A673 (cell line): ENCODE measurements at places on chromosomes 4 and X. TPM values are rescaled to one million over a fixed set of nuclear protein-coding genes. Genes with fewer than 3 reads are reported as not detected.

Gene LRP2BP
- 0.19 TPM in 1 of 2 replicates, not detected in the other for total RNA-seq

Gene ALAS2
- total RNA-seq: not detected in 2 replicates

DNA sequence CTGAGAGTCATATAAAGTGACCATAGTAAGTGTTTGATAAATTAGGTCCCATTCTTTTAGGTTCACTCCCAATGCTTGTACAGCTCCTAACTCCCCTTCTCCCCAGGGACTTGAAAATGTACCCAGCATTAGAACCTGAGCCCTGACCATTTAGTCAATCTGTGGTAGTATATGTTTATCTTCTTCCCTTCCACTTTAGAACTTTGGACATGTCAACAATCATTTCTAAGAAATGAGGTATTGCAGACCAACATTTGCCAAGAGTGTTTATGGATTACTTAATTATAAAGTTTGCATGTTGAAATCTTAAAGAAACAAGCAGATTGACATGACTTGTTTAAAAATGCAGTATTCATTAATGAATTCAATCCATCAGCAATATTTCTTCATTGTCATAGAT is 26.0 kb downstream of the AFM start:
- H3K27me3 ChIP-seq: no peaks in the 10 kb centered on the region
- H3K4me3 ChIP-seq: no peak overlapping the region
- no peak for DNase-seq

DNA sequence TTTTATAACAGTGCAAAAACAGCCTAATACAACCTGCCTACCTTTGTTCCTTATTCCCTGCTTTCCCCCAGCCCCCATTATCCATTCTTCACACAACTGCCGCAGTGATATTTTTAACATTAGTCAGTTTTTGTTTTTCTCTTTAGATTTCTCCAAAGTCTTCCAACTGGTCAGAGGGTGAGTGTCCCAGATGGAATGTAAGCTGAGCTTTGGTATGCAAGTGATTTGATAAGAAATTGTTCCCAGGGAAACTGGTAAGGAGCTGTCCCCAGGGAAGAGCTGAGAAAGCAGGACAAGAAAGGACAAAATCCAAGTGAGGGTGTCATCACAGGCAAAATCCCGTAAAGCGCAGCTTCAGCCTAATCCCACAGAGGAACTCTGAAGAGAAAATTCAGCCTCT is 475.5 kb upstream of the ADGRL3 start:
- no peak overlapping the region for H3K27ac ChIP-seq
- H3K4me1 ChIP-seq: no peaks in the 10 kb centered on the region
- H3K36me3 ChIP-seq: no peaks in the 10 kb centered on the region
- H3K27me3 ChIP-seq: no peaks in the 10 kb centered on the region

Gene DCAF12L2
- total RNA-seq: 0.54 and 0.83 TPM in 2 replicates

Gene LONRF3
- 0.11 TPM in 1 of 2 replicates, not detected in the other for total RNA-seq

- H3K27ac ChIP-seq: no peak overlapping the region
- no peak overlapping the region for H3K4me3 ChIP-seq
- H3K36me3 ChIP-seq: no peaks in the 10 kb centered on the region
These were observed 4.5 kb downstream of the SNX25 start for GRCh38 chr4:185213877-185214276.

- no peaks in the 10 kb centered on the region for H3K36me3 ChIP-seq
- no peak overlapping the region for H3K4me3 ChIP-seq
- H3K27me3 ChIP-seq: no peaks in the 10 kb centered on the region
- no peak overlapping the region for H3K27ac ChIP-seq
These were observed 31.8 kb downstream of the ETNPPL start for GRCh38 chr4:108731006-108731405.

DNA sequence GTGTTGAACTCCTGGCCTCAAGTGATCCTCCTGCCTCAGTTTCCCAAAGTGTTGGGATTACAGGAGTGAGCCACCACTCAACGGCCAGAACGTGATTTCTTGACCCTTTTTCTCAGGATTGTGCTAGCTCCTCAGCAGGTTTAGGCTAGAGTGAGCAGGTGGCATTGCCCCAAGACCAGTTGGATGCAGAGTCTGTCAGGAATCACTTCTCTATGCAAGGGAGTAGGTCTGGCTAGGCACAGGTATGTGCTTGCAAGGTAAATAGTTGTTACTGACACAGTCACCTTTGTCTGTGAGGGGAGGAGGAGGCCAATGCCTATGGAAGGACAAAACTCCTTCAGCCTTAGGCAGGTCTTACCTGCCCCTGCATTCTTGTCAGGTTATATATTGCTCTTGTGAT is 24.2 kb downstream of the SLC25A5 start:
- H3K4me3 ChIP-seq: no peak overlapping the region
- H3K36me3 ChIP-seq: no peaks in the 10 kb centered on the region
- H3K4me1 ChIP-seq: no peaks in the 10 kb centered on the region
- no peak overlapping the region for H3K27ac ChIP-seq

DNA sequence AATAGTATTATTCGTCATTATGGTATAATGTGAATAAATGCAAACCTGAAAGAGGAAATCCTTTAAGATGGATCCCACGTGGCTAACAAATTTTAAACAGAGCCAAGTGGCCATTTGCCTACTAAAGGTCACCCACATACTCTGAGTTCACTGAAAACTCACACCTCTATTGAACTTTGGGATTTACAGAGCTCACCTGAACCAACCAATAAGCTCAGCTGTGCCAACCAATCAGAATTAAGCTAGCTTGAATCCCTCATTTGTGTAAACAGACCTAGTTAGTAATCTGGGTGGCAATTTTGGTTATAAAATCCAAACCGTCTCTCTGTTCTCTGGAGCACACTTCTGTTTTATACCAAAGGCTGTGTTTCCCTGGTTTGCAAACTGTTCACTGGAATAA is 5.4 kb upstream of the NUDT9 start:
- H3K4me3 ChIP-seq: no peak overlapping the region
- no peak for DNase-seq
- H3K4me1 ChIP-seq: no peaks in the 10 kb centered on the region
- no peaks in the 10 kb centered on the region for H3K27me3 ChIP-seq
- H3K27ac ChIP-seq: no peak overlapping the region

Gene SUPT20HL1
- not detected in 2 replicates for total RNA-seq

DNA sequence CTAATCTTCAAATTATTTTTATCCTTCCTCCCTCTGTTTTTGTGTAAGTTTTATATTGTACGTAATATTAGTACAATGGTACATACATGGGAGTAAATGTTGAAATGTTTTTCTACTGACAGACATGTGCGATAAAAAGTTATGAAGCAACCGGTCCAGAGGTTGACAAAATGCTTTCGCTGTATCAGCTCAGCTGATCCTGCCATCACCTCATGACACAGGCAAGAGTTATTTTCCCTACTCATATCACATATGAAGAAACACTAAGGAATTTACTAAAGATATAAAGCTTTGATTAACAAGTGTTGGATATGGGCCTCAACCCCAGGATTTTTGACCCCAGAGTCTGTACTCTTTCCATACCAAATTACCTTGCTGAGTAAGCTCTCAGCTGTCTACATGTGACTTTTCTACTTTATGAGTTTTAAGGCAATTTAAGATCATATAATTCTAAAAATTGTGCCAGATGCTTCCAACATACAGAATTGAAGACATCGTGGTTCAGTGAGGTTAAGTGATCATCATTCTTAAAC is 50.0 kb downstream of the CLCN5 start:
- H3K27ac ChIP-seq: no peak overlapping the region
- H3K4me3 ChIP-seq: no peak overlapping the region
- H3K27me3 ChIP-seq: no peaks in the 10 kb centered on the region
- no peaks in the 10 kb centered on the region for H3K4me1 ChIP-seq
- H3K36me3 ChIP-seq: no peaks in the 10 kb centered on the region

Gene NCAPG
- total RNA-seq: 105 and 122 TPM in 2 replicates

Gene ESX1
- not detected in 2 replicates for total RNA-seq

GRCh38 chr4:182922501-182923284 is 5.5 kb upstream of the DCTD start:
- no peak overlapping the region for H3K4me3 ChIP-seq
- H3K27ac ChIP-seq: no peak overlapping the region
- peaks cover 5% of the 10 kb centered on the region for H3K4me1 ChIP-seq
- H3K27me3 ChIP-seq: no peaks in the 10 kb centered on the region

- no peak overlapping the region for H3K27ac ChIP-seq
- no peaks in the 10 kb centered on the region for H3K36me3 ChIP-seq
- no peak overlapping the region for H3K4me3 ChIP-seq
- DNase-seq: no peak
- no peaks in the 10 kb centered on the region for H3K4me1 ChIP-seq
These were observed 47.6 kb downstream of the SH3KBP1 start for GRCh38 chrX:19839770-19840254.

DNA sequence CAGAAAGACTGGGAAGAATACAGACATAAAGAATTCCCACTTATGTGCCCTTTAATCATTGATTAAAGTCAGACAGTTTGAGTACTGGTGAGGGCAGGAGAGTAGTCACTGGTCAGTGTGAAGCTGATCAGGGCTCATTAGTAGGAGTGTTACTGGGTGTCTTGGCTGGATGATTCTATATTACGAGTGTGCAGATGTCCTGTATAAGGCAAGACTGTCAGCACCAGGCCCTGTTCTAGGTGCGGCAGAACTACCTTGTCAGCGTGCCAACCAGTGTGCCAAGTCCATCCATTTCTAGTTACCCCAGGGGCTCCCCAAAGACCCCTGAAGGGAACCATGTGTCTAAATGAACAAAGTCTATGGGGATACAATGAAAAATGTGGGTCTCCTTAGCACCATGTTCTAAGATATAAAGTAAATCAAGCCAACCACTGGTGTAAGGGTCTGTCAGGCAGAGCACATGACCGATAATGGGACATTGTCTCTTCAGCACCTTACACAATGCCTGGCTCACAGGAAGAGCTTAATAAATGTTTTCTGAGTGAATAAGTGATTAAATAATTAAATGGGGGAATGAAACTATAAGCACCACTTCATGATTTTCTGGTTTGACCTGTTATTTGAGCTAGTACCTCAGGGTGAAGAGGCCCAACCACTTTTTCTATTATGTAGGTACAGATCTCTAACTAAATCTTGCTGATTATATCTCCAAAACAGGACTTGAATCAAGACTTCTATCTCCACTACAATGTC is 205.0 kb downstream of the CAMK2D start:
- H3K4me3 ChIP-seq: no peak overlapping the region
- peaks cover 7% of the 10 kb centered on the region for H3K4me1 ChIP-seq
- DNase-seq: no peak

GRCh38 chr4:184345573-184345922 is 127.9 kb upstream of the ENPP6 start:
- peaks cover 32% of the 10 kb centered on the region for H3K4me1 ChIP-seq
- H3K36me3 ChIP-seq: no peaks in the 10 kb centered on the region
- no peak overlapping the region for H3K4me3 ChIP-seq
- no peak for DNase-seq
- no peaks in the 10 kb centered on the region for H3K27me3 ChIP-seq

Gene LRIT3
- 0.26 and 0.33 TPM in 2 replicates for total RNA-seq

DNA sequence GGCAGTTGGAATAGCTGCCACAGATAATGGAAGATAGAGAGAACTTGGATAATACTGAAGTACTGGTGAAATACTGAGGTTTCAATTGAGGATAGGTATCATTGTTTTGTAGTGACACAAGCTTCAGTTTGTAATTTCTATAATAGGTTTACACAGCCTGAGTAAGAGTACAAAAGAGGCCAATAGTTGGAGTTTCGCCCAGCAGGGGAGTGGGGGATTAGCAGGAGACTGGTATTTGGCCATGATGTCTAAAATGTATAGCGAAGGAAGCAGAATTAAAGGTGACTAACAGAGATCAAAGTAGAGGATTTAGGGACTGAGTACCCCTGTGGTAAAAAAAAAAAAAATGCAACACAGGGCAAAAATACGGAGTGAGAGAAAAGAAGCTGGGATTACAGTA is 129.5 kb downstream of the KCTD8 start:
- H3K4me1 ChIP-seq: no peaks in the 10 kb centered on the region
- H3K27me3 ChIP-seq: no peaks in the 10 kb centered on the region
- H3K27ac ChIP-seq: no peak overlapping the region

- no peak for DNase-seq
- no peaks in the 10 kb centered on the region for H3K27me3 ChIP-seq
- no peaks in the 10 kb centered on the region for H3K36me3 ChIP-seq
- H3K4me3 ChIP-seq: no peak overlapping the region
These were observed 103.4 kb upstream of the TEX13A start for GRCh38 chrX:105323928-105324327.

- no peaks in the 10 kb centered on the region for H3K4me1 ChIP-seq
- no peak for DNase-seq
- no peak overlapping the region for H3K4me3 ChIP-seq
These were observed 20.2 kb downstream of the NHS start for GRCh38 chrX:17395154-17395553.

DNA sequence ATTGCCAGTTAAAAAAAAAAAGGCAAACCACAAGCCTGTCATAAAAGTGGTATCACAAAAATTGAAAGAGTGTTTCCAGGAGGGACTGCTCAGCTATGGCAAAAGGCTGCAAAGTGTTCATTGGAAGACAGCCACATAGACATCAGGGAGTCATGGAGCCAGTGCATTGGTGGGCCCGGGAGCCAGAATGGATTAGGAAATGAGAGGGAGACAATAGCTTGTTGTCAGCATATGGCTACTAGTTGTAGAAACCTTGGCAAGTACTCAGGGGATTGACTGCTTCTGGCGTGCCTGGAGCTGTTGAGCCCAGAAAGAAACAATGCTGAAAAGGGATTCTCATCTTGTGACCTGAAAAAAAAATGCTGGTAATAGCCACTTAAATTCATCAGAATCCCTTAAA is 5.0 kb downstream of the GAR1 start:
- H3K36me3 ChIP-seq: peaks cover 84% of the 10 kb centered on the region
- H3K27me3 ChIP-seq: no peaks in the 10 kb centered on the region
- peaks cover 15% of the 10 kb centered on the region for H3K4me1 ChIP-seq
- no peak overlapping the region for H3K27ac ChIP-seq
- no peak overlapping the region for H3K4me3 ChIP-seq

Gene HSFX4
- not detected in 2 replicates for total RNA-seq

DNA sequence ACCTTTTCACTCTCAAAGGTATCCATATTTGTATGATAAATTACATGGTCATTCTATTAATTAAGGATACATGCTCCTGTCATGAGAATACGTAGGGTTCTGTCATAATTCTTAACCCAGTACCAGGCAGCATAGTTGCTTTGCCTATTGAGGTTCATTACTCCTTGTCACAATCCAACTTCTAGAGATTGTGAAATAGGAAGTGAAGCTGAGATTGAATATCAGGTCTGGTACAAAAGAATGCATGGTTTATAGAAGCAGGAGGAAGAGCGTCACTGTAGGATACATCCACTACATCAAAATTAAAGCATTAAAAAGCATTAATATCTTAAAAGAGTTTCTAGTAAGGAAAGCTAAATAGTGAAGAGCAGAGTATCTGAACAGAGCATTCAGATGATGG is 647.0 kb downstream of the IQCM start:
- no peaks in the 10 kb centered on the region for H3K4me1 ChIP-seq
- no peak overlapping the region for H3K27ac ChIP-seq
- H3K36me3 ChIP-seq: no peaks in the 10 kb centered on the region
- no peaks in the 10 kb centered on the region for H3K27me3 ChIP-seq
- H3K4me3 ChIP-seq: no peak overlapping the region

Gene HELT
- not detected in 2 replicates for total RNA-seq

GRCh38 chr4:5458676-5459075 is 249.7 kb downstream of the EVC2 start:
- H3K36me3 ChIP-seq: no peaks in the 10 kb centered on the region
- no peaks in the 10 kb centered on the region for H3K27me3 ChIP-seq
- H3K27ac ChIP-seq: no peak overlapping the region
- no peak for DNase-seq

- DNase-seq: no peak
- no peak overlapping the region for H3K27ac ChIP-seq
- no peaks in the 10 kb centered on the region for H3K4me1 ChIP-seq
- H3K36me3 ChIP-seq: peaks cover 29% of the 10 kb centered on the region
- no peak overlapping the region for H3K4me3 ChIP-seq
These were observed 8.5 kb downstream of the LAMTOR3 start for GRCh38 chr4:99885687-99886086.
